Breast epithelium (tissue), 4 donors: ENCODE measurements at places on chromosomes 2 and 18.

DNA sequence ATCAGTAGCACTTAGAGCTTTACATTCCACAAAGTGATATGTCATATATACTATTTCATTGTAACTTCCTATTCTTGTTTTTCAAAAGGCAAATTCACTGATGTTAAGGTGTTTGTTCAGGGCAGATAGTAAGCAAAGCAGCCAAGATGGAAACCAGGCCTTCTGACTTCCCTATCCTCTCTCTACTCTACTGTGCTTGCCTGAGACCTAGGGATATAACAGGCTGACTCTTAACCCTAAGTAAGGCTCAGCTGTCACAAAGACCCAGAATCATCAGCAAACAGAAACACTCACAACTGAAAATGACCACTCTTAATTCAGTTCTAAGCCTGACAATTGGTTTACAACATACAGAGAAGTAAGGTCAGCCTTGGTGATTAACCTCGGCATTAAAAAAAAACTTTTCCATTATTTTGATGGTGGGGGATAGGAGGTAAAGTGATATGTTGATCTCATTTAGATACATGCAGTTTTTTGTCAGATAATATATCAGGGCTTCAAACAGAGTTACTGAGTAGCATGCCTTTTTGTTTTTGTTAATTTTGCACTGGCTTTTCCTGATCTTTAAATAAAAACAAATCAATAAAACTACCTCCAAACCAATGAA is 95.4 kb upstream of the CHRNA1 start:
- DNase-seq, result no peak

DNA sequence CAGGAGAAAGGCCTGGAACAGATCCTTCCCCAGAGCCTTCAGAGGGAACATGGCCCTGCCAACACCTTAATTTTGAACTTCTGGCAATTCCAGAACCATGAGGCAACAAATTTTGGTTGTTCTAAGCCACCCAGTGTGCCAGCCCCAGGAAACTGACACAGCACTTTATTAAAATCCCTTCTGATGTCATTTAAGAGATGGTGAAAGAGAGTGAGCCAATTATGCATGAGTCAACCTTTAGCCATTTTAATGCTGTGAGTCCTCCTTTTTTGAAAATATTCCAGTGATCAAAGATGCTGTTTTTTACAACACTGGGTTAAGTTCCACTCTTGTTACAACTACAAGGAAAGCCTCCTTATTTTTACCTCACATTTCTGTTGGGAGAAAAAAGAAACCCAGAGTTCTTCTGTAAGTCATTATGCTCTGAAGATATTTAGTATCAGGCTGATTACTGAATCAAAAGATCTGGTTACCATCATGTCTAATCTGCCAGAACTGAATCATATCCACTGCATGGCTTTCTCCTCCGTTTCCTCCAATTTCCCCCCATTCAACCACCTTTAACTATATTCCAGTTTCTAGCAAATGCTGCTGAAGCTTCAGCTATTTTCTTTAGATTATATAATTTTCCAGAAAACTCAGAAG is 235.4 kb downstream of the TXNL1 start:
- no peak for DNase-seq

GRCh38 chr2:157830696-157831570 is 45.2 kb downstream of the ACVR1 start:
- DNase-seq, result no peak

DNA sequence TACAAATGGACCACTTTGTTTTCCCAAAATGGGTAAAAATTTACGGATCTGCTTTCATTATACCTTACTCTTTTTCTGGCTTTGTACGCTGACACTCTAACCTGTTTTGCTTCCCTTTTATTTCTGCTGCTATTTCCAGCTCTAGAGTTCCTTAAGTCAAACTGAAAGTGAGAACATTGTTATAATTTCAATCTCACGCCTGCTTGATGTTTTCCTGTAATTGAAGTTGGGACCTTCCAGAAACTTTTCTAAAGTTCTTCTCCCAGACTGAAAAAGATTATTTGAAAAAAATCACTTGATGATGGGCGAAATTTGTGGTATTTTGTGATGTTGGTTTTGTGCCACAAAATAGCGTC is 1.8 kb downstream of the GLS start:
- no peak for DNase-seq

DNA sequence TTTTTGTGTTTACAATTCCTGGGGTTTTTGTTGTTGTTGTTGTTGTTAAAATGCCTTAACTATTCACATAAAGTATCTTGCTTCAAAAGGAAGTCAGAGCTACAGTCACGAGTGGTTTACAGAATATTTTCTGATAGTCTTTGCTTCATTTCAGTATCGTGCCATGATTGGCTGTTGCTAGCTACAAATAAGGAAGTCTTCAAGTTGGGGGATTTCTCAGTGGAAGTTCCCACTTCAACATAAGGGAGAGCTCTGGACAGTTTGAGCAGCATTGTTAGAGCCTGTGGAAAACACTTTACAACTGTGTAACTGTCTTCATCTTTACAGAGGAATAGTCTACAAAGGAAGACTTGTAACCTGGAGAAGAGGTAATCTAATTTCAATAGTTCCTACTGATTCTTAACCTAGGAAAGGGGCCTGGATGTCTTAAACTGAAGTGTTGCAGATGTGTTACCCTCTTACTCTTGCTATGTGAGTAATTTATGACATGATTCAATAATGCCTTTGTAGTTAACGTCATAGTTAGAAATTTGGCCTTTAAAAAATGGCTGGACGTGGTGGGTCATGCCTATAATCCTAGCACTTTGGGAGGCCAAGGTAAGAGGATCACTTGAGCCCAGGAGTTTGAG is 23.4 kb upstream of the TANK start:
- no peak for DNase-seq

GRCh38 chr18:47748093-47748796 is 182.2 kb downstream of the SMAD2 start:
- DNase-seq, result no peak

GRCh38 chr2:204335451-204336058 is 209.7 kb upstream of the PARD3B start:
- DNase-seq, result no peak

GRCh38 chr2:20427931-20428526 is 18.8 kb upstream of the RHOB start:
- no peak for DNase-seq

- no peak for DNase-seq
Measured at GRCh38 chr2:122525336-122525735, 769.9 kb downstream of the TSN start.

DNA sequence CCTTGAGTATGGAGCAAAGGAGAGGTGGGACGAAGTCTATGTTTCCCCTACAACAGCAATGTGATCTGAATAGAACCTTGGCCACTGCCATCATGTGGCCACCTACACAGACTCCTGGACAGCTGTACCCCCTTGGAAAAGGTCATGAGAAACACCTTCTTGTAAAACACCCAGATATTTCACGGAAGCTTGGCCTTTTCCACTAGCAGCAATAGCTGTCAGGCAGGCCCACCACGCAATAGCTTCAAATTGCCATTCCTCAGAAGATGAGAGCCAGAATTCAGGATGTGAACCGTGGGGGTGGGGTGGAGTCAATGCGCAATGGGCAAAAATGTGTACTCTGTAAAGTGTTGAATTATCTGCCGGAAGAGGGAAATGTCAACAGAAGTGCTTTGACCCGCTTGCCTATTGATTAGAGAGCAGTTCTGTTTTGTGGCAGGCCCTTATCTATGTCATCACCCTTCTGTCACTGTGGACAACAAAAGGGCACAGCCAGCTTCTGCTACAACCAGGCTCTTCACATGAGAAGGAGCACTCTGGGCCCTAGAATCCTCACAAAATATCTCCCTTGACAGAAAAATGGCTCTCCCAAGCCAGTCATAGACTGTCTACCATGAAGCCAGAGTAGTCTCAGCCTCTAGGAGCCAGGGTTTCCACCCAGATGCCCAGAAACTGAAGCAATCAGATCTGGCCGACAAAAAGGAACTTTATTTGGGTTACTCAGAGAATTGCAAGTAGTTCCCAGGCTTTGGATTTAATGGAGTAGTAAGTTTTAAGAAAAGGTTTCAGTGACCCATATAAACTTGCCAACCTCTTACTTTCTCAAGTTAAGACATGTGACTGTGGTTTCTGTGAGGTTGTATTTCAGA is 9.5 kb downstream of the INPP1 start:
- no peak for DNase-seq

DNA sequence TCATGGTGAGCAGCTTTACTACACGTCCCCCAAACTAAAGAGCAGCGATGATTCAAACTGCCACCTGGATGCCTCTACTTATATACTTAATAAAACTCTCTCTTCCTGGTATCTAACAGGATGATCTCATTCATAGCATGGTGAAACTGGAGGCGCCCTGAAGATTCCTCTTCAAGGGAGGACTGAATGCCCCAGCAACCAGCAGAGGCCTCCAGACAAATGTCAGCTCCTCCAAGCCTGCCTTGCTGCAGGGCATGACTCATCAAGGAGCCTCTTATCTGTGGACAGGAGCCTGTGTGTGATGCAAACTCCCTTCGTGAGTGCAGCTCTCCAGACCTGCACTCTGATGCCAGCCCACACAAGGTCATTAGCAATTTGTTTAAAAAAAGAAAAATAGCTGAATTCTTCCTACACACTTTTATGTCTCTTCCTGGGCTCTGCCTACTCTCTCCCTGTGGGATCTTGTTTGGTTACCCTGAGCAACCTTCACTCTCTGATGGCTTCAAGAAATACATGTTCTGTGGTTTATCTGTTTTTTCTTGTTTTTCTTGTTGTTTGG is 30.2 kb downstream of the LONRF2 start:
- DNase-seq, result peak; percentile 52

DNA sequence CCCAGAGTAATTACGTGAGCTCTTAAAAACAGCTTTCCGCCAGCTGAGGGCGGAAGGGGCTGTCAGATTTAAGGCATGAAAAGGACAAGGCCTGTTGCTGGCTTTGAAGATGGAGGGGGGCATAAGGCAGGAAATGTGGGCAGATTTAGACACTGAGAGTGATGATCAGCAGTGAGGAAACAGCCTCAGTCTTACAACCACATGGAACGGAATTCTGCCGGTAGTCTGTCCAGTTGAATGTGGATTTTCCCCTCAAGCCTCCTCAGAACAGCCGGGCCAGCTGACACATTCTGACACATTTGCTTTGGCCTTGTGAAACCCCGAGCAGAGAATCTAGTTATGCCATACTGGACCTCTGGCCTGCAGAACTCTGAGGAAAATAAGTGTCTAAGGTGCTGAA is 16.6 kb downstream of the POLE4 start:
- DNase-seq, result no peak

DNA sequence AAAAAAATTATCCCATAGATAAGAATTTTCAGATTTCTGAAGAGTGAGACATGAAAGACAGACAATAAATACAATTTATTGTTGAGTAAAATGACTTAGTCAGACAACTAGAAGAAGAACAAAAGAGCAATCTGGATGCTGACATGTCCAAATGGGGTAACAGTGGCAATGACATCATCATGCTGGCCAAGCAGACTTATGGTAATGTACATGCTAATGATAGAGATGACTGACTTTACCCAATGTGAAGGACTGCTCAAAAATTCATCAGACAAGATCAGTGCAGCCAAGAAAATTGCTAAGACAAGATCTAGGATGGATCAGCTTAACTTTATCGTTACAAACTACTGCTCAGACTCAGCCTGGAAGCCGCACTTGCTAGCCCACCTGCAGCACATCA is 70.5 kb upstream of the SRD5A2 start:
- DNase-seq, result no peak

- no peak for DNase-seq
Measured at GRCh38 chr2:217108575-217109027, 248.7 kb upstream of the TNP1 start.

GRCh38 chr2:10847008-10847407 is 34.4 kb upstream of the PDIA6 start:
- DNase-seq, result no peak

DNA sequence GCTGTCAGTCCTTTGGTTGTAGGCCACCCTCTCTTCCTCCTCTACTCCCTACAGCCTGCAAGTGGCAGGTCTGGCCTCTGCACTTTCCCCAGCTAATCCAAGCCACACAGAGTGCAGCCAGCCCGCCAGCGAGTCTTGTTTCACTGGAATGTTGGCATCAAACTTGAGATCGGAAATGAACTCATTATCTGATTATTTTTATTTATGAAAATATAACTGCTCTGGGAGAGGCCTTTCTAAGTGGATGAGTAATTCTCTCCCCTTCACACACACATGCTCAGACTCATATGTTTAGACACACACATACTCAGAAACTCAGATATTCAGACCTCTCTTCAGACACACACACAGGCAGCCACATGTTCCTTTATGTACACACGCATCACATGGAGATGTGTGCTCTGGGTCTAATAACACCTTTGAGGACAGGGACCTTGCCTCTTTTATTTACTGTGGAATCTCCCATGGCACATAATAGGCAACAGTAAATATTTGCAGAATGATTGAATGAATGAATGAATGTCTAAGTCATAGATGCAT is 151.3 kb downstream of the ZFP36L2 start:
- peak; percentile 93 for DNase-seq

- DNase-seq, result no peak
Measured at GRCh38 chr2:115290478-115290877, 848.0 kb downstream of the DPP10 start.

- DNase-seq, result no peak
Measured at GRCh38 chr2:187354661-187355060, 93.4 kb downstream of the CALCRL start.

- DNase-seq, result no peak
Measured at GRCh38 chr2:88448248-88448647, 4.2 kb downstream of the FOXI3 start.

GRCh38 chr18:63146828-63147409 is 172.7 kb downstream of the BCL2 start:
- DNase-seq, result no peak

- no peak for DNase-seq
Measured at GRCh38 chr2:117921520-117921919, 92.3 kb downstream of the CCDC93 start.

GRCh38 chr2:234710587-234710986 is 213.7 kb upstream of the ARL4C start:
- no peak for DNase-seq

DNA sequence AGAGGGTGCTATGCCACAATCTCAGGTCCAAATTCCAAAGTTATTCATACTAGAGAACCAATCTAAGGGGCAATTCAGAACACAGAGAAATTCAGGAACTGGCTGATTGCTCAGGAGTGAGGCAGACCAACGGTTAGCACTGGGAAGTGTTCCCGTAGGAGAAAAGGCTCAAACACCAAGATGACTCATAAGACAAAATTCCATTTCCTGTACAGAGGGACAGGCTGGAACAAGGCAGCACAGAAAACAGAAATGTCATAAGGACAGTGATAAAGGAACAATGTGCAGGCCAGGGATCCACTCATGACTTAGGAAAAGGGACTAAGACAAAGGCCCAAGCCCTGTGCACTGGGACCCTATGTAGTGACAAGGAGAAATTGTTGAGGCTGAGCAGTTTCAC is 54.2 kb downstream of the PDE1A start:
- no peak for DNase-seq

- no peak for DNase-seq
Measured at GRCh38 chr18:12059334-12060181, 34.1 kb upstream of the ANKRD62 start.

DNA sequence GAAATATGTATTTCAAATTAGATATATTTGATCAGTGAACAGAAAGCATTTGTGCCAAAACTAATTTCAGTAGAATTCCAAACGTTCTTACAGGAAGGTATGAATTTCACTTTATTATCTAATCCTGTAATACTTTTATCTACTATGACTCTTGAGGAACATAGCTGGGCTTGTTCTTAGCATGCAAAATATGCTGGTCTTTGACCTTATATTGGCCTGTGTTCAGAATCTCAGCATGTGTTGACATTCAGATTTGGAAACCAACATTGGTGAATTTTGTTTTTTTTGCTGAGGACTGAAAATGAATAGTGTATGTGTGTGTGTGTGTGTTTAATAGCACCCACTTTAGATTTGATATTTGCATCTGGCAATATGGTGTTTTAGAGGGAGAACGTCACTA is 112.2 kb downstream of the MEIS1 start:
- DNase-seq, result no peak
